Activated T-cell treated with anti-CD3 and anti-CD28 coated beads, Interleukin-2, amount 50 U/mL, for 1 hour (primary cell): ENCODE measurements at places on chromosomes 1 and 21.

DNA sequence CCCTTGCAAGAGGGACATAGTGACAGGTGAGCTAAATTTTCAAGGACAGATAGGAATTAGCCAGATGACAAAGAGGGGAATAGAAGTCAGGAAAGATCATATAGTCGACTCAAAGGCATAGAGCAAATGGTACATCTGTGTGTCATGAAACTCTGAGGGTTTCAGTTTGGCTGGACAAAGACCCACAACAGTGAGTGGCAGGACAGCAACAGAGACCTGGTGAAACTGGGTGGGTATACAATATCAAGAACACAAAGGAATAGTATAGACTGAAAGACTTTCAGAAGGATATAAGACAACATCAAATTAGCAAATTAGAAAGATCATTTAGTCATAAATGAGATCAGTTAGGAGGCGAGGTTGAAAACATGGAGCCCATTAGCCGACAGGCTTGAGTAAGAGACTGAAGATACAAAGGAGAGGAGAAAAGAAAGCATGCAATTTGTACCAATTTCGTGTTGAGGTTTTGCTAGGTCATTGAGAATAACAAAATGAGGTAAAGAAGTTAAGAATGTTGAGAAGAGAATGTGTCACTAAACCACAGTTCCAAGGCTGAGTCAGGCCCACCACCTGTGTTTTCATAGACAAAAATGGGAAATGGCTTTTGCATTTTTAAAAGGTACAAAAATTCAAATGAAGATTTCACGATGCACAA, 213.8 kb downstream of the HHIPL2 start:
- no peak for DNase-seq

- DNase-seq: no peak
Measured at GRCh38 chr1:196302981-196303380, 305.3 kb downstream of the KCNT2 start.

DNA sequence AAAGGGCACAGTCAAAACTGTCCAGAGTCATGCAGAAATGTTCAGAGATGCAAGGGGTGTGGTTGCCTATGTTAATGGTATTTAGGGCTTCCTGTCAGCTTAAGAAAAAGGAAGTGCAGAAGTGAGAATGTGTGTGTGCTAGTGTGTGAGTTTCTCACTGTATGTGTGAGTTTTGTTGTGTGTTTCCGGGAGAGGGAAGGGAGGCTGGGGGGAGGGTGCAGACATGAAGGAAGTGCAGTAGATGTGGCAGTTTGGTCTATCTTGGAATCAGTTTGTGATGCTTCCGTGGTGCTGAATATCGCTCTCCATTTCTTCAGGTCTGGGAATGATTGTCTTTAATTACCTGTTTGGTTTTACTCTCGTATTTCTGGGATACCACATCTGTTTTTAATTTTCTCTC, 16.5 kb upstream of the ATP6V1G3 start:
- DNase-seq: peak; percentile 34

GRCh38 chr1:119713039-119713748, 1.5 kb downstream of the PHGDH start:
- DNase-seq: no peak

DNA sequence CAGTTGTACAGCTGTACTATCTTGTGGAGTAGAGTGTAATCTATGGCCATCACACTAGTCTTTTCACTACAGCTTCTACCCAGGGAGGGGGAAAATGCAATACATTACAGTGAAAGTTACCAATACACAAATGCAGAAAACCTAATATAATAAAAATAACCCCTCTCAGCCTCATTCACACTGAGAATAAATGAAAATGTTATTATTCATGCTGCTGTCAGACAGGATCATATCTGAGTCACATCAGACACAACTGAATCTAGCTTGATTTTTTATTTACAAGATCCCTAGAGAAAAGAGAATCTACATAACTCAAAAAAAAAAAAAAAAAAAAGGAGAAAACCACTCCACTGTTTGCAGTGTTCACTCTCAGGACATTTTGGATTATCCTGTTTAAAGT, 293.9 kb upstream of the ESRRG start:
- DNase-seq: no peak

DNA sequence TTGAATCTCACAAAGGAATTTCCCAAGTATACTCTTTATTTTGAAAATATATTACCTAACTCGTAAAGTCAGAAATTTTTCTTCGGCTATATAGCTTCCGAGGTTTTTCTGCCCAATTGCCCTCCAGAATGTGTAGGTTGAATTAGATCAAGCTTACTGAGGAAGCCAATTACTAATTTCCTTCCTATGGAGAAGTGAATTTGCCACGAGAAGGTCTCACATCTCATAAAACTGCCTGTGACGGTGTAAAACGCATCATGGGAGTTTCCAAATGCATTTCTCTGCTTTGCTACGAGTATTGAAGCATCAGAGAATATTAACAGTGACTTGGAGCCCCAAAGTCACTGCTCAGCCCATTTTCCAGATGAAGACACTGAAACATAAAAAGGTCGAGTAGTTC, 262.3 kb downstream of the PTBP2 start:
- no peak for DNase-seq

DNA sequence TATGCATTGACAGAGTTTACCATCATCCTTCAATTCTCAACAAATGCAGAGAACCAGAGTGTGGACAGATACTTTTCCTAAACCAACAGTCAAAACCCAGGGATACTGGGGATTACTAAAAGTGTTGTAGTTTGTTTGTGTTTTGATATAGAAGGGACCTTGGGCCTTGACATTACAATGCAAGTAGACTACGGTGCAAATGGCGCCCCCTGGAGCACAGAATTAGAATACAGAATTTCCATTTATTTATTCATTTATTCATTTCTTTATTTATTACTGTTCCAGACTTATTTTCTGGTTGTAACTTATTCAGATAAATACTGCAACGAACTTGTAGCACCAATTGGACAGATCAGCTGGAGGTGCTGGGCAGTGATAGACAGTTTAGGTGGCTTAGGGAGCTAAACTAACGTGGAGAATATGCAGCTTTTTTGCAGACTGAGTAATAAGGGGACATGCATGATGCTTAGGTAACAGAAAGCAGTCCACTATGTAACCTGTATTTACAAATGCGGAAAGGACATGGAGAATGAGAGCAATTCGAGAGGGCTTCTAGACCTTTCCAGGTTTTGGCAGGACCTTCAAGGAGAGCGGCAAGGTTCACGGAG, 42.6 kb downstream of the KIRREL1 start:
- no peak for DNase-seq

- no peak for DNase-seq
Measured at GRCh38 chr1:108799001-108799400, 52.5 kb downstream of the STXBP3 start.

DNA sequence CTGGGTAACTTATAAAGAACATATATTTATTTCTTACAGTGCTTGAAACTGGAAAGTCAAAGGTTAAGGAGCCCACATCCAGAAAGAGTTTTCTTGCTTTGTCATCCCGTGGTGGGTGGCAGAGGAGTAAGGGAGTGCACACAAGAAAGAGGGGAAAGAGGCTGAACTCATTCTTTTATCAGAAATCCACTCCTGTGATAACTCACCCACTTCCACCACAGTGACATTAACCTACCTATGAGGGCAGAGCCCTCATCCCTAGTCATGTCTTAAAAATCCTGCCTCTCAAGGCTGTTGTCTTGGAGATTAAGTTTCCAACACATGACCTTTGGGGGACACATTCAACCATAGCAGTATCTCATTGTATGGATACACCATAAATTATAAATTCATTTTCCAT, 32.5 kb upstream of the RGS4 start:
- no peak for DNase-seq

- no peak for DNase-seq
Measured at GRCh38 chr1:230916587-230917283, 48.4 kb upstream of the C1orf198 start.

DNA sequence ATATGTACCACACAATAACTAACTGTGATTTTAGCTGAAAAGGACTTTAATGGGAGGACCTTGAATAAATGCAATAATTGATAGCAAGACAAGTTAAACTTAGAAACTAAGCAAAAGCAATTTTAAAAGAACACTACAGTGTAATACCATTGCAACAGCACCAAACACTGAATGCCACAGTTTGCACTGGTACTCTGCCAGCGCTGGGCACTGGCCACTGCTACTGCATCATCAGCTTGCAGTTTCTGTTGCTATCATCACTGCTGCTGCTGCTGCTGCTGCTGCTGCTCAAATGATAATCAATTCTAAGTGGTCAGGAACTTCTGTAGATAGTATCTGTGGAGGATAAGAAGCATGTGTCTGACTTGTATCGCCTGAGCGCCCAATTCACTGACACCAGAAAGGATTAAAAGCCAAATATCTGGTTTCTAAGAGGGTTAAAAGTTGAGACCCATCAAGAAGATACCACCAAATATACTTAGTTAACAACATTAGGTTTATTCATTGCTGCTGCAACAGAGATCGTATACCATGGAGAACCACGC, 306.9 kb downstream of the LRRC40 start:
- no peak for DNase-seq

DNA sequence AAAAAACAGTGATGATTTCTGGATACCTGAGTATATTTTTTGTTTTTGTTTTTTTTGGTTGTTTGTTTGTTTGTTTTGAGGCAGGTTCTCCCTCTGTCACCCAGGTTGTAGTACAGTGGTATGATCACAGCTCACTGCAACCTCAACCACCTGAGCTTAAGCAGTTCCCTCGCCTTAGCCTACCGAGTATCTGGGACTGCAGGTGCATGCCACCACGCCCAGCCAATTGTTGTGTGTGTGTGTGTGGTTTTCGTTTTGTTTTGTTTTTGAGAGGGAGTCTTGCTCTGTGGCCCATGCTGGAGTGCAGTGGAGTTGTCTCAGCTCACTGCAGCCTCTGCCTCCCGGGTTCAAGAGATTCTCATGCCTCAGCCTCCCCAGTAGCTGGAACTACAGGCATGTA, 55.3 kb upstream of the RCC1 start:
- no peak for DNase-seq

DNA sequence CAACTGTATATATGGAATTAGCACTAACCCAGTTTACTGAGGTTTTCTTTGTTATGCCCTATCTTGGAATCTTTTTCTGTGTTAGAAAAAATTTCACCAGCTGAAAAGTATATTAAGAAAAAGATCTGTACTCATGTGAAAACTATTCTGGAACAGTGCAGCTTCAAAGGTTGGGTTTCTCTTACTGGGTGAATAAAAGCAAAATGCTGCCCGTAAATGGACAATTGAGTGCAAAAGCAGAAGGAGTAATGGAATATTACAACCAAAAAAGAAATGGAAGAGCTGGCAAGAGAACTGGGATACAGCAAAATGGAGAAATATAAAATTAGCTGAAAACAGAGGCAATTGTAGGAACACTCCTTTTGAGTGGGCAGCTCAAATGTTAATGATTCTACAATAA, 17.0 kb upstream of the RAVER2 start:
- DNase-seq: no peak

DNA sequence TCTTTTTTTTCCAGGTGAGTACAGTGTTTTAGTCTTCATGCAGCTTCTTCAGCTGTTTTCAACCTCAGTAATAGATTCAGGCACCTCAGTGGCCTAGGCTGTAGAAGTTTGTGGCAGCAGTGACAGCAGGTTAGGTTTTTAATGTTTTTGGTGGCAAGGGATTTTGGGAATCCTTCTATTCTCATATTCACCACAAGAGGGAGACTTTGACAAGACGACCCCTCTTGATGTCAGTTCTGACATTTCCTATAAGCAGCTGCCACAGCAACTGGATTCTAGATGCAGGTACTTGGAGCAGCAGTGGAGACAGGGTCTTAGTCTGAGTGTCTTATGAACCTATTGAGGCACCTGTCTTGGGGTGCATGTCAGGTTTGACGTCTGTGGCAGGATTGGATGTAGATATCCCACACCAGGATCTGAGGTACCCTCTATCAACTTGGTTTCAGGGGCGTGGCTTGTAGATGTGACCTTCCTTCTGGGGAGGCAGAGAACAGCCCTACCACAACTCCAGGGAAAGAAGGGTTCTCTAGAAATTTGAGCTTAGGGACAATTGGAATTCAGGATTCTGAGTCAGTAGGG, 1104.2 kb upstream of the TMPRSS15 start:
- DNase-seq: no peak

DNA sequence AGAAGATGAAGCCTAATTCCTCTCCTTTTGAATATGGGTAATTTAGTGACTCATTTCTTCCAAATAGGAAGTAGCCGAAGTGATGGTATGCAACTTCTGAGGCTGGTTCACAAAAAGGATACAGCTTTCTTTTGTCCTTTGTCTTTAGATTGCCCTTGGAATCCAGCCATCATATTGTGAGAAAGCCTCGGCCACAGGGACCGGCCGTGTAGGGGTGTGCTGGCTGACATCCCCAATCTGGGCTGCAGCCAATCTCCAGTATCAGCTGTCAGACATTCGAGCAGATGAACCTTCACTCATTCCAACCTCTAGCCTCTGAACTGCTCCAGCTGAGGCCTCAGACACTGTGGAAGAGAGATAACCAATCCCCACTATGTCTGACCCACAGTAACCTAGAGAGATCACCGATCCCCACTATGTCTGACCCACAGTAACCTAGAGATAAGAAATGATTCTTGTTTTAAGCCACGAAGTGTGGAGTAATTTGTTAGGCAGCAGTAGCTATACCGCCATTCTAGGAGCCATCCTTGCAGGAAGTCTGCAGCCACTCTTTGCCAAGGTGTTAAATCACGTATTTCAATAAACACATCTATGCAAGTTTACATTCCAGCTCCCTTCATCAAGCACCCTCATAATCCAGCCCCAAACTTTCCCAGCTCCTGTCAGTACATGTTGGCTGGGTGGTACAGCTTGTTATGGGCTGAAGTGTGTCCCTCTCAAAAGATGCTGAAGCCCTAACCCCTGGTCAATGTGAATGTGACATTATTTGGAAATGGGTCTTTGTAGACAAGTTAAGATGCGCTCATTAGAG, 2.9 kb upstream of the DIP2A start:
- no peak for DNase-seq

DNA sequence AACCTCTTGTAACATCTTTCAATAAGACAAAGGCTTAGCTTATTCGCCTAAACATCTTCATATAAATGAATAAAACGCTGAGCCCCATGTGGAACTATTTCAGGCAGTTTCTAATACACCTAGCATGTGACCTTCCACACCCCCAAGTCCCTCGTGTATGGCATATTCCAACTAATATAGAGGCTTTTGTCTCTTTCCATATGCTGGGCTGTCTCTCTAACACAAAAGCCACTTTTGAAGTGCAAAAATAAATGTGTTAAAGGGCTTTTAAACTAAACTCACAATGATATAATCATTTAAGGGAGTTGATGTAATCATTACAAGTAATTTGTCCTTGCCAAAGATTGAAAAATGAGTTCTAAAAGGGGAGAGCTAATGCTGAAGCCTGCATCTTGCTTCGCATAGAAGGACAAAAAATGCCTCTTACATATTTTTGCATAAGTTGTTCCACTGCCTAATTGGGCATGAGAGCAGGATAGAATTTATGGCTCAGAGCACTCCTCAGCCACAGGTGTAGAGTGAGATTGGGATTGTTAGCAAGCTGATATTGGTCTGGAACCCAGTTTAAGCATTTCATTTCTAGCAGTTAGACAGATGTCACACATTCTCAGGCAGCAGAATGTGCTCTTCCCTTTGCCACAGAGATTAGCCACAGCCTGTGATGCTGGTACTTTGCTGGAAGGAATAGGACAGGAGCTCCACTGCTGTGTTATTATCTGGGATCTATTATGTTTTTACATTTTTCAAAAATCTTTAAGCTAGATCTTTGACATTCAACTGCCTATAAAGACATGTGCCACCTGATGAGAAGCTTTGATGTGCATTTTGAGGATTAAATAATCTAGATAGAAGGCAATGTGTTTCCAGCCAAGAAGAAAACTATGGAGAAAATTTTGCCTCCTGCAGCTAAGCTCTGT, 1044.4 kb downstream of the ADGRL2 start:
- no peak for DNase-seq
